CD4-positive, CD25-positive, alpha-beta regulatory T cell (primary cell): ENCODE measurements at places on chromosomes 4 and X.

DNA sequence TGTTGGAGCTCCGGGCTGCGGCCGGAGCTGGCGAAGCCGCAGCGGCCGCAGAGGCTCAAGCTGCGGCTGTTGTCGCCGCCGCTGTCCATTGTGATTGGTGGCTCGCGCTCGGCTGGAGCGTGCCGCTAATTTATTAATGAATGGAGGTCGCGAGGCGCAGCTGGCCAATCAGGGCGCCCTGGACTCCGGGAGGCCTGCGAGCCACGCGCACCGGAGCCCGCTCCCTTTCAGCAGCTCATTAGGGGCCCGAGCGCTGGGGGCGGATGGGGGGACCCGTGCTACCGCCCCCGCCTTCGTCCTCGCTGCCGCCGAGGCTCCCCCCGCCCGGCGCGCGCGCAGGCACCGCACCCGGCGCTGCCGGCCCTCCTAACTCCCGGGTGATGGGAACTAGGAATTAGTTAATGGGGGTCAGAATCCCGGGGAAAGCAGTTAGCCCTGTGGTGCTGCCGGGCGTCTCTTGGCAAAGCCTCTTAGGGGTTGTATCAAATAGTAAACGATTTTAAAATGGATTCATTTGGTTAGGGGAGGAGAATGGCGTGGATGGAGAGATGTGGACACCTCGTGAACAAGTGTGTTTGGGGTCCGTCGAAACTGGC is 589 bp upstream of the NEUROG2 start:
- no peak for DNase-seq

- peak; percentile 4 for DNase-seq
Measured at GRCh38 chrX:30504309-30504708, 73.3 kb downstream of the TASL start.

DNA sequence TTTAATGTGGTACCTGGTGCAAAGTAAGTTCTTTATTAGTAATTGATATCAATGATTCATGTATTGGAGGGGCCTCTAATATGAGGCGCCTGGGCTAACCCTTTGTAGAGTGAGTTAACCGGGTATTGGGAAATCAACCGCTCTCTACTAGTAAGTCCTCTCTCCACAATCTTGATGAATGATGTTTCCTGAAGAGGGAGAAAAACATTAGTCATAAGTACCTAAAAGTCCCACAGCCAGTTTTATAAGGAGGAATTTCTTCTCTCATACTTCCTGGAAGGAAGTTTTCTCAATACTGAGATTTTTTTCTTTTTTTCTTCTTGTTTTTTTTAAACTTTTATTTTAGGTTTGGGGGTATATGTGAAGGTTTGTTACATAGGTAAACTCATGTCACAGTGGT is 62.3 kb downstream of the AGTR2 start:
- DNase-seq, result no peak

- peak; percentile 33 for DNase-seq
Measured at GRCh38 chrX:110407910-110408545, 49.4 kb downstream of the RTL9 start.

DNA sequence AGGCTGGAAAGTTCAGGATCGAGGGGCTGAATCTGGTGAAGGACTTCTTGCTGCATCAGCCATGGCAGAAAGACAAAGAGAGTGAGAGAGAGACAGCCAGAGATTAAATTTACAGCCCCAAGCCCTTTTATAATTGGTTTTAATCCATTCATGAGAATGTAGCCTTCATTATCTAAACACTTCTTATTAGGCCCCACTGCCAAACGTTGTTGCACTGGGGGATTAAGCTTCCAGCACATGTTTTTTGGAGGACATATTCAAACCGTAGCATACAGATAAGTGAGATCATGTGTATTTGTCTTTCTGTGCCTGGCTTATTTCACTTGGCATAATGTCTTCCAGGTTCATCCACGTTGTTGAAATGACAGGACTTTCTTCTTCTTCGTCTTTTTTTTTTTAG is 524.7 kb downstream of the SPRY1 start:
- DNase-seq, result no peak

GRCh38 chr4:25879091-25879584 is 16.4 kb upstream of the SEL1L3 start:
- no peak for DNase-seq
